Endothelial cell of umbilical vein (primary cell): ENCODE measurements at places on chromosomes 1 and 21. TPM values are rescaled to one million over a fixed set of nuclear protein-coding genes. Genes with fewer than 3 reads are reported as not detected.

DNA sequence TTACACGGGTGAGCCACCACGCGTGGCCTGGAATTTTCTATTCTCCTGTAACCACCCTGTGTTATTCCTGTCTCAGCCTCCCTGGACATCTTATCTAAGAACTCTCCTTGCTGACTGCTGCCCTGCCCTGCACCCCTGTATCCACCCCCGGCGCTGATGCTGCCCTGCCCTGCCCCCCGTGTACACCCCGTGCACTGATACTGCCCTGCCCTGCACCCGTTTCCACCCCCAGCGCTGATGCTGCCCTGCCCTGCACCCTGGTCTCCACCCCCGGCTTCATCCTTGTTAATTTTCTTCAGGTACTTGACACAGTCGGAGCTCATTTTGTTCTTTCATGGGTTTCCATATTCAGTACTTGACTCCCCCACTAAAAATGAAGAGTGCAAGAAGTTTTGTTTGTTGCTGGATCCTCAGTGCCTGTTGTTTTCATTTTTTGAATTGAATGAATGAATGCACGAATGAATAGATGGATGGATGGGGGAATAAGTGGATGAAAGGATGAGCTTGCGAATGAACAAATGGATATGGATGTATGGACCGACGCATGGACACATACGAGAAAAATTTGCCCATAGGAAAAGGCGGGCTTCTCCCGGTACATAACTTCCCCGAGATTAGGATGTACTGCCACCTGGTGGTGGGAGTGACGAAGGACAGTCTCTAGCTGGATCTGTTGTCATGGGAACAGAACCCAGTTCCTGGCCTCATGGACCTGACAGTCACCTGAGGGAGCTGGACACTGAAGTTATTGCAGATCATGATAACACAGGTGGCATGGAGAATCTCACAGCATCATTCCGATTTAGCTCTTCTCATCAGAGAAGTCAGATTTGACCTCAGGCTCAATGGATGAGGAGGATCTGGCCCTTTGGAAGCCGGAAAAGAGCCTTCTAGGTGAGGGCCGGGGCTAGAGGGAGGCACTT lies 14.9 kb downstream of the AADACL4 start:
- H3K27me3 ChIP-seq: peaks cover 8% of the 10 kb centered on the region
- no peak overlapping the region for H3K27ac ChIP-seq
- H3K4me1 ChIP-seq: no peaks in the 10 kb centered on the region

GRCh38 chr1:14728516-14728915 lies 130.0 kb downstream of the KAZN start:
- no peaks in the 10 kb centered on the region for H3K27me3 ChIP-seq
- no peak overlapping the region for H3K4me3 ChIP-seq
- H3K27ac ChIP-seq: no peak overlapping the region
- DNase-seq: no peak

DNA sequence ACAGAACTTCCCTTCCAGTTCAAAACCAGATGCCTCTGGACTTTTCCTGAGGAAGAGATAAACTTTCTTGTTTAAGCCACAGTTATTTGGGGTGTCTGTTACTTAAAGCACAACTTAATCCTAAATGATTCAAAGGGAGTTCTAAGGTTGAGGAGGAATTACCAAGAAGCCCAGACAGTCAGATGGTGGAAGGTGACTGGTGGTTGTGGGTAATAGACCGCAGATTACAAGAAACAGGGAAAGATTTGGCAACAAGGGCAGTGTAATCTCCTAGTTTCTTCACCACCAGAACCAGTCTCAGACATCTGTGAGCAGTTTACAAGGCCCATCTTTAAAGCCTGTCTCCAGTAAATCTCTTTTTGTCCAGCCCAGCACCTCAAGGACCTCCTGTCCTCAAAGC lies 130.1 kb upstream of the CTTNBP2NL start:
- no peaks in the 10 kb centered on the region for H3K36me3 ChIP-seq
- peaks cover 2% of the 10 kb centered on the region for H3K27me3 ChIP-seq
- no peaks in the 10 kb centered on the region for H3K4me1 ChIP-seq
- no peak overlapping the region for H3K4me3 ChIP-seq
- no peak overlapping the region for H3K27ac ChIP-seq
- DNase-seq: no peak

- no peak overlapping the region for H3K4me3 ChIP-seq
- H3K36me3 ChIP-seq: no peaks in the 10 kb centered on the region
- no peaks in the 10 kb centered on the region for H3K4me1 ChIP-seq
- no peak overlapping the region for H3K27ac ChIP-seq
- no peak for DNase-seq
- no peaks in the 10 kb centered on the region for H3K27me3 ChIP-seq
Measured at GRCh38 chr1:190602325-190602724, 124.7 kb upstream of the BRINP3 start.

The GUCA2A gene
- polyA plus RNA-seq: not detected in 2 replicates

GRCh38 chr1:237959838-237960237 lies 69.1 kb upstream of the ZP4 start:
- H3K36me3 ChIP-seq: no peaks in the 10 kb centered on the region
- no peaks in the 10 kb centered on the region for H3K4me1 ChIP-seq
- no peaks in the 10 kb centered on the region for H3K27me3 ChIP-seq

GRCh38 chr1:10824821-10825540 lies 28.5 kb upstream of the CASZ1 start:
- H3K4me1 ChIP-seq: no peaks in the 10 kb centered on the region
- no peaks in the 10 kb centered on the region for H3K36me3 ChIP-seq
- H3K27me3 ChIP-seq: peaks cover 1% of the 10 kb centered on the region
- H3K27ac ChIP-seq: no peak overlapping the region
